Activated T-cell treated with anti-CD3 and anti-CD28 coated beads, Interleukin-2, amount 50 U/mL, for 1 hour (primary cell): ENCODE measurements at places on chromosomes 4 and X.
A peak's percentile ranks its signal among the peaks of the same experiment; 100 is the strongest.

GRCh38 chr4:6331018-6331417 is 61.4 kb downstream of the WFS1 start:
- no peak for DNase-seq

DNA sequence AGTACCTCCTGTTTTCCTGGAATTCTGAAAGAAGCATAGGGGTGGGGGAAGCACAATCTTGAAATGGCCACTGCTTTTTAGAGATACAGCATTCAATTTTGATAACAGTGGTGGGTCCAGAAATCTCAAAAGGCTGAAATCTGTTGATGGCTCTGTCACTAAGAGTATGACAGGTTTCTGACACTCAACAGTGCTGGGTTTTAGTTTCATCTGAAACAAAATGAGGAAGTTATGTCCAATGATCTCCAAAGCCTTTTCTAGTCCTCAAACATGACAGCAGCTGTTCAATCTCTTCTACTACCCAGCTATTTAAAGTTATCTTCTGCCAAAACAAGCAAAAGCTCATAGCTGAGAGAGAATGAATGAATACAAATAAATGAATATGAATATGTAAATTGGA is 110.5 kb downstream of the IL1RAPL1 start:
- DNase-seq = no peak

- no peak for DNase-seq
Measured at GRCh38 chrX:25519258-25519657, 503.5 kb upstream of the ARX start.

- no peak for DNase-seq
Measured at GRCh38 chrX:110399966-110400365, 41.3 kb downstream of the RTL9 start.

- DNase-seq = no peak
Measured at GRCh38 chr4:165464813-165465381, 86.1 kb downstream of the CPE start.

DNA sequence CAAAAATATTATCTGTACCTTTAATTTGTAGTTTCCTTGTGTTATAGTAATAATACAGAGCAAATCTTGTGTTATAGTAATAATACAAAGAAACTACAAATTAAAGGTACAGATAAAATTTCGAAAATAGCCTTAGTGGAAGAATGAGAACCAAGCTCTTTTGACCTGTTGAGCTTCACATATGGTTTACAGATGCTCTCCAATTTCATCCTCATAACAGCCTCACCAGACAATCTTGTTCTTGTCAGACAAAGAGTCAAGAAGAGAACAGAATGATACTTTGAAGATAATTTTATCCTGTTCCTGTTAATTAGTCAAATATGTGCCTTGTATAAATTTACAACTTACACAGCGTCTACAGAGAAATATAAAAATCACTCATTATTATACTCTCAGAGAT is 12.8 kb downstream of the ATXN3L start:
- DNase-seq = no peak

DNA sequence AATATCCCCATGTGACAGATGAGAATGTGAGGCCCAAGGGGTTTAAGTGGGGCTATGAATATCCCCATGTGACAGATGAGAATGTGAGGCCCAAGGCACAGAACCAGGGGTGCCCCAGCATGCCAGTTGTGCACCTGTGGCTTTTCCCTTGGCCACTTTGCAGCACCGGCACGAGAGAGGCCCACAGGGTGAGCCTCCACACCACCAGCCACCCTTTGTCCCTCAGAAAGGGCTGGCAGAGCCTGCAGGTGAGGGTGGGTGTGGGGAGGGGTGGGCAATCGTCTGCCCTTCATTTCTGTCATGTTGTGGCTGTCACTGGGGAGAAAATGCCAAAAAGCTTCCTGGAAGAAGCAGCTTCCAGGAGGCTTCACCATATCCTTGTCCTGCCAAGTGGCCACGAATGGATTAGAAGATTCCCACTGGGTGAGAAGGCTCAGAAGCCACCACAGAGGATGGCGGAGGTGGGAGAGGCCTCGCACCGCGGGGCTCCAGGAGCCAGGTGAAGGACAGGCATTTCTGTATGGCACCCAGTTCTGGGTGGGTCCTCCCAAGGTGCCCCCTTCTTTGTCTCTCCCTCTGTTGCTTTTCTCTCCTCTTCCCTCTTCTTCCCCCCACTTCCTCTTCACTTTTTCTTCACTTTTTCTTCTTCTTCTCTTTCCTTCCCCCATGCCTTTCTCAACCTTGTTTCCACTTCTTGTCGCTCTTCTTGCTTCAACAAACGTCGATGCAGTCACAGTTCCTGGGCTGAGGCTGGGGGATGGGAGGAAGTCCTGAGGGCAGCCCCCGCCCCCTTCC is 469 bp upstream of the GPR78 start:
- no peak for DNase-seq

DNA sequence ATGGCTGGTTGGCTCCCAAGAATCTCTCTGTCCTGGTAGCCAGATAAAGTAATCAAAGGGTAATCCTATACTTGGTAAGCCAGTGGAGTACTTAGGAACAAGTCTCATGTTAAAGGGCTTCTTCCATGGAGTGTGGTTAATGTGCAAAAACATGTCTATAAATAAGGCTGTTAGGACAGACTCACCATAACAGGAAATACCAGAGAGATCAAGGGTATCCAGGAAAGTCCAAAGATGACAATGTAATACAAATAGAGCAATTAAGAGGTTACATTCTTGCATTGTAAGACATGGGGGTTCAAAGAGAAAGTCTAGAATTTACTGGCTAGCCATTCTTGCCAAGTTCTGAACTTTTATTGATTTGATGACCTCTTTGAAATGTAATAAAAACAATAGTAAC is 61.9 kb upstream of the ZCCHC13 start:
- no peak for DNase-seq

- peak; percentile 48 for DNase-seq
Measured at GRCh38 chrX:12894074-12895030, 12.1 kb upstream of the TLR8 start.

- peak; percentile 51 for DNase-seq
Measured at GRCh38 chr4:158729716-158730559, 6.7 kb upstream of the PPID start.

DNA sequence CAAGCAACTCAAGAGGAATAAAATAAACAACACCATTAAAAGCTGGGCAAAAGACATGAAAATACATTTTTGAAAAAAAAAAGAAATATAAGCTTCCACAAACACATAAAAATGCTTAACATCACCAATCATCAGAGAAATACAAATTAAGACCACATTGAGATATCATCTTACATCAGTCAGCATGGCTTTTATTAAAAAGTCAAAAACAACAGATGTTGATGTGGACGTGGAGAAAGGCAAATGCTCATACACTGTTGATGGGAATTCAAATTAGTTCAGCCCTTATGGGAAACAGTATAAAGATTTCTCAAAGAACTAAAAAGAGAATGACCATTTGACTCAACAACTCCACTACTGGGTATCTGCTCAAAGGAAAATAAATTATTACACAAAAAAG is 59.6 kb downstream of the STK32B start:
- DNase-seq = no peak

GRCh38 chrX:101973066-101973465 is 41.2 kb upstream of the ZMAT1 start:
- DNase-seq = no peak

- no peak for DNase-seq
Measured at GRCh38 chrX:152913910-152914309, 16.0 kb downstream of the ZNF185 start.

GRCh38 chr4:31083456-31083855 is 363.3 kb downstream of the PCDH7 start:
- DNase-seq = no peak

DNA sequence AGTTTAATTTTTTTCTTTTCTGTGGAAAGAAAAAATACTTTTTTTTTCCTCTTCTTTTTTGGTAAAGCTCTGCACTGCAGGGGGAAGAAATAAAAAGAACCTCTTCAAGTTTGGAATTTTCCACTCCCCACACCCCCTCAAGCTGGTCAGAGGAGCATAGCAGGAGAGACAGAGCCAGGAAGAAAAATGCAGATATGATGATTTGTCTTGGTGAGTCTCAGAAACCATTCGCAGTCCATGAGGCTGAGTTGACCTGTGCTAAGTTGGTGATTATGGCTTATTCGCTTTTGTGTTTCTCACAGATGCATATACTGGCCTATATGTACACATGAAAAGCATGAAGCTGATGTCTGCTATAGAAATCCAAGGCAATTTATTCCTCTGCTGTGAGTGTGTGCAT is 205.9 kb downstream of the LDB2 start:
- no peak for DNase-seq

- DNase-seq = no peak
Measured at GRCh38 chr4:66034262-66034661, 364.0 kb upstream of the EPHA5 start.

GRCh38 chr4:6299875-6300274 is 30.2 kb downstream of the WFS1 start:
- DNase-seq = no peak

DNA sequence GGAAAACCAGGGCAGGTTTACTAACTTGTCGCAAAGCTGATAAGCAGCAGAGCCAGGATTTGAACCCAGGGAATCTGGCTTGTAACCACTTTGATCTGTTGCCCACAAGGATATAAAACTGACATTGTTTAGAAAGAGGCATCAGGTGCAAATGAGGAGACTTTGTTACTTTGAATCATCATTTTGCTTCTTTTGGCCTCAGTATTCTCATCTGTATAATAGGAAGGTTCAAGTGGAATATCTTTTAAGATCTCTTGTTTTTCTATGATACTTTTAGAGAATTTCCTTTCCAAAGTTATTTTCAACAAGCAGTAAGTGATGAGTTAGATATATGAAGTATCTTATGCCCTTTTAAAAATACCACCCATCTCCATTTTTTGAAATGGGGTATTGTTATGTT is 57.8 kb upstream of the NAP1L5 start:
- no peak for DNase-seq

- DNase-seq = no peak
Measured at GRCh38 chr4:24625091-24625490, 40.7 kb upstream of the DHX15 start.

GRCh38 chr4:7765666-7766065 is 174.0 kb downstream of the AFAP1 start:
- DNase-seq = no peak

DNA sequence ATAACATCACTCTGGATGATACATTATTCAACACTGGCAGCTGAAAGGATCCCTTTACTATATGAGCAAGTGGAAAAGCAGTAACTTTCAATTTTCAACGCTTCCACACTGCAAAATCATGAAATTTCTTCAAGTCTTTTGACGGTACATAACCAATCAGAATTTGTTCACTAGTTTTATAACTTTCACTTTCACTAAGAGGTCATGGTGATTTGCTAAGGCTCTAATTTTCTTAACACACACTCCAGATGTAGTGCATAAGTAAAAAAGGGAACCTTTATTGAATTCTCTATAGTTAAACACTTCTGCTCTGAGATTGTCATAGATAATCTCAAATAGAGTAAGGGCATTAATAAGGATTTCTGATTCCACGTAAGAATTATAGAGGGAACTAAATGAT is 4.1 kb downstream of the ARMCX2 start:
- DNase-seq = no peak

DNA sequence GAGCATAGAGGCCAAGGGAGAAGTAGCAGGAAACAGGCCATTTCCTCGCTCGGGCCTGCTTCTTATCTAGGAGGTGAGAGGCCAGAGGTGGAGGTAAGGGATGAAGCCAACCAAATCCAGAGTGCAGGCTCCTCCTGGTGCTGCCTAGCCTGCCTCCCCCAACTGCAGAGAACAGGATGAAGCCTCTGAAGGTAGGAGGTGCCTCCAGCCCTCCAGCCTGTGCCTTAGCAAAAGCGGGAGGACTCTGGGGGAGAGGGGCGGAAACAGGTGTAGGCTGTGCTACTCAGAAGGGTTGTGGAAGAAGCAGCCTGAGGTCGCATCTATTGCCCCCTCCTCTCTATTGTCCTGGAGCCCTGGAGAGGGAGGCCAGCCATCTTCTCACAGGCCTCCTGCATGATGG is 2.9 kb upstream of the MTM1 start:
- DNase-seq = no peak

DNA sequence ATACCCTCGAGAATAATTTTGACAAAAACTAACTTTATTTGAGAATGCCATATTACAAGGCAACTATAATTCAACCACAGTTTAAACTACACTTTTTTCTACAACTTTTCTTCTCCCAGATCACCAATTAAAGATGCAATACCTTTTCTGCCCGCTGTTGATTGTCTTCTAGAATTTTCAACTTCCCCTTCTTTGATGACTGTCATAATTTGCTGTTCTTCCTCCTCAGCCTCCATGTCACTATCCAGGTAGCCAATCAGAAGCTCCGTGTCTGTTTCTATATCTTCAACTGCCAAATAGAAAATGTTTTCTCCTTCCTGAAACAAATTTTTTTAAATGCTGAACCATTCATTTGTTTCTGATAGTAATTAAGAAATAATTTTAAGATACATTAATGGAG is 101.5 kb downstream of the PRDM5 start:
- DNase-seq = no peak

DNA sequence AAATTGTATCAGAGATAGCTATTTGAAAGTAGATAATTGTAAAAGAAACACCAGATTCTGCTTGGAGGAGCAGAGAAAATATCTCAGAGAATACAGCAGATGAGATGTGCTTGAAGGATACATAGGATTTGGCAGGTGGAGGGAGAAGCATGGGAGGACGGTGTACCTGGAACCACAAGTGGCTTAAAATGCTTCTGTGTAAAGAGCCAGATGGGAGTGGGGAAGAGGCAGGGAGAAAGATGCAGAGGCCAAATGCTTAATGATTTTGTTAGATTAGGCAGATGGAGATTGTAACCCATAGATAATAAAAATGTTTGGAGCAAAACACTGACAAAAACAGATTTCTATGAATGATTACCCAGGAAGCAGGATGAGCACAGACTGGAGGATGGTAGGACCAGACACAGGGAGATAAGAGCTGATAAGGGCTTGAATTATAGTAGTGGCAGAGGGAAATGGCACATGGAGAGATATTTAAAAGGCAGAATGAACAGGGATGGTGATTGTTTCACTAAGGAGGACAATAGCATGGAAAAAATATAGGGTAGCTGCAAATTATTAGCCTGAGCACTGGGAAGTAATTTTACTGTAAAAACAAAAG is 145.7 kb upstream of the TBC1D9 start:
- no peak for DNase-seq

GRCh38 chr4:155795991-155796390 is 37.2 kb downstream of the GUCY1B1 start:
- no peak for DNase-seq

- DNase-seq = no peak
Measured at GRCh38 chr4:147020456-147020855, 74.8 kb upstream of the TTC29 start.

- no peak for DNase-seq
Measured at GRCh38 chr4:179563741-179564140, 2121.5 kb upstream of the AGA start.

DNA sequence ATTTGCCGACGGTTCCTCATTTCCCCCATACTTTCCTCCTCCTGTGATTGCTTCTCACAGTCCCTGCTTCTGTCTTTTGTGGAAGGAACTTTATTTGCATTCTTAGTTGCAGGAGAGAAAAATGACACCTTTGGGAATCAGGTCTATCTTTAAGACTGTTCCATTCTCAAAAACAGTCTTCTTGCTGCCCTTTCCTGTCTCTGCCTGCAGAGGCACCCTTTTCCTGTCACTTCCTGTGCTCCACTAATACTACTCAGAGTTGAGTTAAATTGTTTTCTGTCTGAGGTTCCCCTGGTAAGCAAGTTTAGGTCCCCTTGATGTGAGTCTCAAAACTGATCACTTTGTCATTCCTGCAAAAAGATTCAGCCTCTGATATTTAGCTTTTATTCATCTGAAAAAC is 208.8 kb upstream of the CLNK start:
- DNase-seq = no peak
